Stimulated activated naive CD8-positive, alpha-beta T cell treated with anti-CD3 and anti-CD28 coated beads, Interleukin-15, amount 100 ng/mL, for 72 hours (primary cell): ENCODE measurements at places on chromosomes 7 and 10.

GRCh38 chr7:187227-187927 lies 5.0 kb upstream of the FAM20C start:
- DNase-seq: no peak

DNA sequence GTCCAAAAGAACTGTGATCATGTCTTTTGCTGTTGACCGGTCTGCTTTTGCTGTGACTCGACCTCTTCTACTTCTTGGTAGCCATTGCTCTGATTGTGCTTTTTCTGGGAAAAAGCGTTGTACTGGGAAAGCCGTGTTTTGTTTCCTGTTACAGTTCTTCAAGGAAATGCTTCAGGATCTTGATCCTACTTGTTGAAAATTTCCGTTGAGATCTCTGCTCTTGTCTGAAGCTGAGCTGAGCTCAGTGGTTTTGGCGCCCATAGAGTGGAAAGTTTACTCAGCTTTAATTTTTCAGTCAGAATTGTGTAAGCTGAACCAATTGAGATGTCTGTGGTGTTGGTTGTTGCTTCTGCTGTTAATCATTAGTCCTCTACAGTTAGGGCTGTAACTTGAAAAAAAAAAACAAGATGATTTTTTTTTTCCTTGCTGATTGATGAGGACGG lies 302.2 kb downstream of the CCDC3 start:
- peak; percentile 20 for DNase-seq

GRCh38 chr10:48416584-48417232 lies 110.2 kb downstream of the MAPK8 start:
- no peak for DNase-seq

GRCh38 chr10:27620430-27621397 lies 116.6 kb downstream of the RAB18 start:
- no peak for DNase-seq

GRCh38 chr10:129875993-129876726 lies 87.9 kb downstream of the EBF3 start:
- no peak for DNase-seq

DNA sequence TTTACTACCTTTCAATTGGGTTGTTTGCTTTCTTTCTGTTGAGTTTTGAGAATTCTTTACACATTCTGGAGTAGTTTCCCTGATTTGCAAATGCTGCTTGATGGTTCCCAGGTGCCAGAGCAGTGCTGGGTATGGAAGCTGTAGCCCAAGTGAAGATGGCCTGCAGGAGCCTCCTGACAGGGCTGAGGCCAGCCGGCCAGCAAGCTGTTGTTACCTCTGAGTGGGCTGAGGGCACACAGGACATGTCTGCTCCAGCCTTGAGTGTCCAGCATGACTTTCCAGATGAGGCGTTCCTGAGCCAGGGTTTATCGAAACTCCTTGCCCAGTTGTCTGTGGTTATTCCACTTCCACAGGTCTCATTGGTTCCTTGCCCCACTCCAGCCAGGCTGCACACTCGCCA lies 164.6 kb upstream of the TNS3 start:
- DNase-seq: no peak

GRCh38 chr7:32126843-32127242 lies 56.6 kb upstream of the PDE1C start:
- DNase-seq: no peak

GRCh38 chr7:80106498-80107113 lies 28.0 kb upstream of the GNAI1 start:
- DNase-seq: no peak

DNA sequence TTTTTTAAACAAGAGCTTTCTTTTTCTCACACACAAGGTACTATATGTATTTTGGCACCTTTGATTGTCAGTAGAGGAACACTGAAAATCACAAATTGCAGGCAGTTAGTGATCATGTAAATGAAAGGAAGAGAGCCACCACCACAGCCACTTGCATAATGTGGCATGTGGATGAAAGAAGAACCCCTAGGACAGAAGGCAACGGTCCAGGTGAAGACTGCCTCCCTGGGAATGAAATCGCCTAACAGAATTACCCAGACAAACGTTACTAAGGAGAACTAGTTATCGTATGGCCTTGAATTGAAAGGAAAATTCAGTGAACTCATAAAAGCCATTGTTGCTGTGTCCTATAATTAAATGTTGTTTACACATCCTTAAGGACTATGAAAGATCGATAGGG lies 41.2 kb upstream of the PTPRZ1 start:
- DNase-seq: no peak

DNA sequence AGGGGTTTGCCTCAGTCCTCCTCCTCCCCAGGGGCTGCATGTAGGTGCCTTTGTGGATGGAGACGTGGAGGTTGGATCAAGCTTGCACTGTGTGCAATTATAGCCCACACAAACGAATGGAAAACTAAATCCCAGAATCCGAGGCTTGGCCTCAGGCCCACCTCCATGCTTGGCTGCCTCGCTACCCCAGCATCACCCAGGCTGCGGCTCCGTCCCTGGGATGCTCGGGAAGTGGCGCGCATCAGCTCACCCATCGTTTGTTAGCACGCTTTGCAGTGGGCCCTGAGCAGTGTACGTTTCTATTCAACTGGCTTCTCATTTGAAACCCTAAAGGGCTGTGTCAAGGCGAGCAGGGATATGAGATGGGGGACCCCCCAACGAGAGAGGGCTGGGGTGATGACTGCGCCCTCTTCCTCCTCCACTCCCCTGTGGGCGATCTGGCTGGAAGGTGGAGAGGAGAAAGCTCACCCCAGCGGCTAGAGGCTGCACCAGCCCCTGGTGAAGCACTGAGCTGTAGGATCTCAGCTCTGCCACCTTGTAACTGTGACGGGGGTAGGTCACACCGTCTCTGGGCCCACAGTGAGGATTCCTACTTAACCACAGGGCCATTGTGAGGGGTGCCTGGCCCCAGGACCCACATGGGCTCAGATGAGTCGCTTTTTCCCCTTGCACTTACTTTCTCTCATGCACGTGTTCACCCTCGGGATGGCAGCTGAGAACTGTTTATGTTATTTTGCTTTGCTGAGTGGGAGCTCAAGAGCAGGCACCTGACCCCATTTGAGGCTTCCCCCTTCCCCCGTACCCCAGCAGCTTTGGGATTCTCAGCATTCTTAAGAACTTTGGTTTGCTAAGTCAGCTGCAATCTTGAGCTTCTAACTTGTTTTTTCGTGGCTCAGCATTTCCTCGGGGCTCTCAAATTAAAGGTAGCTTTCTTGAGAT lies 12.7 kb upstream of the BTBD16 start:
- DNase-seq: no peak

DNA sequence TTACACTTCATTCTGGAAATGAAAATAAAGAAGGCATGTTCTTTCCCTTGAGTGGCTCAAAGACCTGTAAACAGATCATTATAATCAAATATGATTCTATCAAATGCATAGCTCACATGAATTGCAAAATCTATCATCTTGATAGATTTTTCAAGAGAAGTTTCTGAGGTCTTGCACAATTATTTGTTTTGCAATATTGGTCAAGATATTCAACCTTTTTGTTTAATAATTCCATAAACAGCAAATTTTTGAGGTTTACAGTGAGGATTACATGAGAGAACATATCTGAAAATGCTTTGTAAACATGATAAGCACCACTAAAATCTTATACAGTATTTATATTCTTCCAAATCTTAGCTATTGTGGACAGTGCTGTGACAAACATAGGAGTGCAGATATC lies 160.8 kb downstream of the HDAC9 start:
- no peak for DNase-seq

DNA sequence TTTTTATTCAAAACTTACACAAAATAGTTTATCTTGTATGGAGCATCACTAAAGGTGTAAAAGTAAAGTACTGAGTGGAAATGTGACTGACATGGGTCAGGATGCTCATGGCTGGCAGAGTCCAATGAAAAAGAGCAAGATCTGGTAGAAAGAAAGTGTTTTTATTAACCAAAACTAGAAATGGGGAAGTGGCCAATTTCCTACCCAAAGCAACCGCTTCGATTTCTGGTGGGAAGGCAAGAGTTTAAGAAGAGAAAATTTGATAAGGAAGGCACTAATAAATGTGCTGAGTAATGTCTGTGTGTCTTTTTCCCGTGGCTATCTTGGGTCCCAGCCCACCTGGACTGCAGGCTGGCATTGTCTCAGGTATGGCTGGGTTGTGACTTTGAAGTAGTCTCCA lies 277.7 kb downstream of the ANKRD7 start:
- DNase-seq: no peak

DNA sequence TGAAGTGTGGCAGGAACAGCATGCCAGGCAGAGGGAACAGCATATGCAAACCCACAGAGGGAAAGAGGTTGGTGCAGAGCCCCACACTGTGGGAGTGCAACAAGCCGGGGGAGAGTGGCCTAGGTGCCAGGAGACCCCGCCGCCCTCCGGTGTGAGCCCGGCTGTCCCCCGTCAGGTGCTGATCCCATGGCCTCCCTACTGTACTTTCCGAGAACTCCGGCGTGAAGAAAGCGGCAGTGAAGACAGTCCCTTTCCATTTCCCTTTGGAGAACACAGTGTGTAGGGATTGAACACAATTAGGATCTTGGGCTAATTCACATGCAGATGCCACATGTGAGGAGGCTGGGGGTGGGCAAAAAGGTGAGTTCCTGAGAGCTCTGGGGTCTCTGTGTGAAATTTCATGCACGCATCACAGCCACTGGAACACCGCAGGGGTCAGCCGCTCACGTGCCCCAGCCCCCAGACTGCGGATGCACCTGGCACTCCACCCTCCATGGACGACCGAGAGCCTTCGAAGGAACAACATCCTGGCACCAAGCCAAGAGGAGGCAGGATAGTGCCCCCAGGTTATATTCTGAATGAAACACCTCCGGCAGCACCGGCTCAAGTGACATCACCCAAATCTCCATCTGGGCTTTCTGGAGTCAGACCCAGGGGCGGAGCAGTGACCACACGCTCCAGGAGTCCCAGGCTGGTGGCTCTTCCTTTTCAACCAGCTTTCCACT lies 82.1 kb upstream of the PPP2R2D start:
- DNase-seq: no peak

- no peak for DNase-seq
Observed at GRCh38 chr7:146788008-146788407, 671.4 kb downstream of the CNTNAP2 start.

DNA sequence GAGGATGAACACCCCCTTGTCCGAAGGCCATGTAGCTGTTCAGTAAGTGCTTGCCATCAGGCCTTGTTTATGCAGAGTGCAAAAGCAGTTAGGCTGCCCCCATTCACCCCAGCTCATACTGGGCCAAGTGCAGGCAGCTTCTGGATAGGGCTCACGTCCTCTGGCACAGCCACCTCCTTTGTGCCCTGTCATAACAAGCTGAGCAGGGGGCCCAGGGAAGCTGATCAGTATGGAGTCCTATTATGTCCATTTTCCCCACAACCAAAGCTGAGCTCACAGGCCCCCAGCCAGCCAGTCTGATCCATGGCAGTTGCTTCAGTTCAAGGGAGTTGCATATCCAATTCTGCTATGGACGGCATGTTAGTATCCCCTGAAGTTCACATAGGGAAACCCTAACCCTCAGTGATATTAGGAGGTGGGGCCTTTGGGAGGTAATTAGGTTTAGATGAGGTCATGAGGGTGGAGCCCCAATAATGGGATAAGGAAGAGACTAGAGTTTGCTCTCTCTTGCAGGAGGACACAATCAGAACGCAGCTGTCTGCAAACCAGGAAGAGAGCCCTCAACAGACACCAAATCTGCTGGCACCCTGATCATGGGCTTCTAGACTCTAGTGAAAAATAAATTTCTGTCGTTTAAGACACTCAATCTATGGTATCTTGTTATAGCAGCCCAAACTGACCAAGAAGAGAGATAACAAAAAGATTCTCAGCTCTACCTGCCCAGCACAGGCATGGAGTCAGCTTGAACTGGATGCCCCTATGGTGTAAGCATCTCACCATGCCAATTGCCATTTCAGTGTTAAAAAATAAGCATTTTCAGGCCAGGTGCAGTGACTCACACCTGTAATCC lies 155.9 kb downstream of the FGFR2 start:
- no peak for DNase-seq

DNA sequence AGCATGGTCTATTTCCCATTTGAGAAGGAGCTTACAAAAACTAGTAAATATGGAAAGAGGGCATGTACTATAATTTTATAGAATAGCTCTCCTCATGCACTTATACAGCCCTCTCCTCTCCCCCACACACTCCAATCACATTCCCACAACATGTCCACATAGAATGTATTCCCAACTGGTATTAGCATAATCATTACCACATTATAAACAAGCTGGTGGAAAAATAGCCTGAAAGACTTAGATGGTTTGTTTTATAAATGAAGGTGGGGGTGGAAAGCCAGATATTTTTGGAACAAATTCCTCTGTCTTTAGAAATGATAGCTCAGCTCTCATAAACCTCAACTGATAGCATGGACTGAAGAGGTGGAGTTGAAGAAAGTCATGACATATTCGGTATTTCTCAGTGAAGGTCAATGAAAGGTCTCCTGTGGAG lies 410.1 kb downstream of the SUGCT start:
- no peak for DNase-seq

- DNase-seq: no peak
Observed at GRCh38 chr7:98354511-98355249, 46.2 kb downstream of the BAIAP2L1 start.

GRCh38 chr7:29139191-29139590 lies 7.1 kb downstream of the CPVL start:
- no peak for DNase-seq

DNA sequence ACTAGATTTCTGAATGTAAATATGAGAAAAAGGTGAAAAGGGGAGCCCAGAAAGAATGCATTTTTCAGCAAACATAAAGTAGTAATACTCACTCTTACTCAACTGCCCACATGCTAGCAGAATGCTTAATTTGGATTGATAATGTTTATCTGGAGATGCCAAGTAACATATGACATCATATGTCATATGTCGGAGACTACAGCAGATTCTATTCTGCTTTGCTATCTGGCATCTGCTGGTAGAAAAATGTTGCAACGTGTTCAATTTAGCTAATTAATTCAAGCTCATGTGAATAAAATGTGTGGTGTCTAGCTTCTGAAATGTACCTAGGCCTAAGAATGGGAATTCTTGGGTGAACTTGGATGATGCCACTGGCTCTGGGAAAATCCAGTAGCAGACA lies 4.5 kb downstream of the BBIP1 start:
- DNase-seq: no peak

- DNase-seq: no peak
Observed at GRCh38 chr7:20219446-20220292, 2.5 kb upstream of the MACC1 start.

DNA sequence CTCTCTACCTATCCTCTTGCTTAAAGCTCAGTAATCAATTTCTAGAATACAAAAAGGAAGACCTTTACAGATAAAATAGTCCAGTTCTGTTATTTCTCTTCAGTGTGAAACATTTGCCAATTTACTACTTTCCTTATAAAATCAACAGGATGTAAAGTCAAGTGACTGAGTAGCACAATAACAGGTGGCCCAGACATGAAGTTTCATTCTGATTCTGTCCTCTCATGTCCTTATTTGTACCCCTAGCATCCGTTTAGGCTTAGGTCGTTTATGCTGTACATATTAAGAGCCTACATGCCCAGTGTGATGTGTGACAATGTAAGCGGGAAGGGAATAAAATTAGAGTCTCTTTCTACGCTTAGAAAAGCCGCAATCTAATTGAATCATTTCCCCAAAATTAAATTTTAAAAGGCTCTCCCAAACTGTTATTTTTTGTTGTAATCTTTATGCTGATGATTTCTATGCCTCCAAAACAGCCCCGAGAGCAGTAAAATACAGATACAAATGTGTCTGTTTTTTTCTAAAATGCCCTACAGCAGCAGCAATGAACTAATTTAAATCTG lies 29.1 kb downstream of the EPC1 start:
- no peak for DNase-seq
